ENCODE measurements at places on chromosomes 12 and 14.

- DNase-seq: no peak
Observed at GRCh38 chr12:101127521-101128219, 82.4 kb downstream of the SLC5A8 start.

DNA sequence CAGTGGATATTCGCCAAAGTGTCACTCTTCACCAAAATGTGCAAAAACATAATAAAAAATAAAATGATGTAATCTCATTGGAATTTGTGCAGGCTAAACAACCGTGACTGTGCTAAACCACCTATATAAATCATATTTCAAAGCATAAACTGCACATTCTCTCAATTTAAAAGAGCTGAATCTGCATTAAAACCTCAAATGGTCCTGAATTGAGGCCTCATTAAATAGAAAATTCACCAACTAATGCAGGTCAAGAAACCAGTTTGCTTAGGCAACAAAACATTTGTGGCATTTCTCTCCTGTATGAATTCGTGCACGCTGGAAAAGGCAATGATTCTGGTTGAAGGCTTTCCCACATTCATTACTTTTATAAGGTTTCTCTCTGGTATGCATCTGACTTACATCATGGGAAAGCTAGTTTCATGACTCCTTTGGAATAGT, 80.1 kb upstream of the IFNG-AS1 start:
- no peak for DNase-seq

DNA sequence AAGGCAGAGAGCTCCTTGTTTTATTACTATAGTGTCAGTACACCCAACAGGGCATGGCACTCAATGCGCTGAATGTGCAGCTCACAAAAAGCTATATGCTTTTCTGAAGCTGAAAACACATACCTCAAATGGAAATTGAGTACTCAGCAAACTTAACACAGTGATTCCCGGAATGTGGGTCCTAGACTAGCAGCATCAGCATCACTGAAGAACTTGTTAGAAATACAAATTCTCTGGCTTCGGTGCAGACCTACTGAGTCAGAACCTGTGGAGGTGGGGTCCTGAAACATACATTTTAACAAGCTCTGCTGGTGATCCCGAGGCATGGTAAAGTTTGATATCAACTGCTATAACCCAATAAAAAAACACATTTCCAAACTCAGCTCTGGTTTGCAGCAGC, 14.9 kb downstream of the RERG start:
- no peak for DNase-seq

- no peak for DNase-seq
Observed at GRCh38 chr12:116898669-116899068, 12.1 kb upstream of the FBXW8 start.

DNA sequence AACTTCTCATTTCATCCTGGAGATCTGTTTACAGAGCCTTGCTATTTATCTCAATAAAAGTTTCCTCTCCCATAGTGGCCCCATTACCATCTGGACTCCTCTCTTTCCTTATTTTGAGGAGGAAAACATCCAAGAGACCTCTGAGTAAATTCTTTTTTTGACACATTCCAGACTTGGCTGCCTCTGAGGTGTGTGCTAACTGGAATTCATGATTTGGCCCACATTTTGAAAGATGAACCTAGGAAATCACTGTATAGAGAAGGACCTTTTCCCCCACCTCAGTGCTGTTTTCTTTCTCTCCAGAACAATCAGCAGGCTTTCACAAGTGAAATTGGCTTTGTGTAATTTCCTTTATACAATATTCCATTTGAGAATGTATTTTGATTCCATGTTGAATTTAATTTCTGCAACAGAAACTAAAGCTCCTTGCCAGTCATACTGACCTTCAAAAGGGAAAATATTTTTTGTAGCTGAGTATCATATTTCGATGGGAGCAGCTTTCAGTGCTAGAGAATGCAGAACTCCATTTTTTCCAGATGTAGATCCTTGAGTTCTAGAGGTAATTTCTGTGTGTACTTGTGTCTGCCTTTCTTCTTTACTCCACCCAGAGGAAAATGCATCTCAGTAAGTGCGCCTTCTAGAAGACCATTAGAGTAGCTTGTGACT, 244.9 kb upstream of the RGS6 start:
- no peak for DNase-seq

DNA sequence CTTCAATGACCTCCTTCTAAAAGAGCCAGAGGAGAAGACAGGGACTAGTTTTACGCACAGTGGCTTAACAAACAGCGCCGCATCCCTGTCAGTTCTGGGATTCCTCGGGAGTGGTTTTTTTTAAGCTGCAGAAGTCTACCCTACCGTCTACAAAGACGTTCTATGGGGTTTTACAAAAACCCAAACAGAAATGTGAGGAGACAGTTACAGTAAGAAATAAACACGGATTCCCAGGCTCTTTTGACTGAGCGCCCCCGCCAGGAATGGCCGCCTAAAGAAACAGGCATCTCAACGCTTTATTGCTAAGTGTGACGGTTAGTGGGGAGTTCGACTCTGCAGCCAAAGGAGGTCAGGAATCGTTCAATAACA, 484 bp downstream of the ALKBH1 start:
- DNase-seq: no peak

DNA sequence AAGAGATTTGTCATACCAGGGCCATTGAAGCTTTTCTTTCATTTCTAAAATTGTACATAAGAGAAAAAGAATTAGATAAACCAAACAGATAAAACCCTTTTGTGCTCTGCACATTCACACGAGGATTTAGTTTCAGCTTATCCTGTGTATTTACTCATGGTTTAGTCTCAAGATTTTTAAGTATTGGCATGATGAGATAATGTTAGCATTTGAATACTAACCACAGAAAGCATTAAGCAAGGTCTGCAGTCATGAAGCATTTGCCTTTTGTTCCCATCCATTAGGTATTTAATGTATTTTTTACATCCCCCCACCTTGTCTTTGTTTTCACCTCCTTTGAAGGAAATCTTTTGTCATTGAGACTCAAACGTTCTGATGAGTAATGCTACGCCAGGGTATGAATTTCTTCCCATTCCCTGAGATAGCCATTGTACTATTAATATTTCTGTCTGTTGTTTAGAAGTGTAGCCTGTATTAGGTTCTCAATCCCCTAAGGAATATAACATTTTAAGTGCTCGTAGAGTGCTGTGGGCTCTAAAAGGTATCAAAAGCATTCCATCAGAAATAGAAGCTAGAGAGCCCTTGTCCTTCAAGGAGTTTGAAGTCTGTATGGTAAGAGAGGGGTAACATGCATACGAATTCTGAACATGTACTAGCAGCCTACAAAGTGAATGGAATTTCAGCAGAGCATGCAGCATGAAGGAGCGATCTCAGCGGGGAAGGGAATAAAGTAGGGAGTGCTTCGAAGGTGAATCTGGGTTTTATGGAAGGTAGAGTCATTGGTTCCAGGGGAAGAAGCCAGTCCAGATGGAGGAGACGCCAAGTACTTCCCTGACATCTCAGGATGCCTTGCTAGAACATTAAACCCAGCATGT, 22.3 kb downstream of the CRADD start:
- DNase-seq: no peak

- DNase-seq: no peak
Observed at GRCh38 chr14:103140316-103141109, 17.3 kb downstream of the TNFAIP2 start.

DNA sequence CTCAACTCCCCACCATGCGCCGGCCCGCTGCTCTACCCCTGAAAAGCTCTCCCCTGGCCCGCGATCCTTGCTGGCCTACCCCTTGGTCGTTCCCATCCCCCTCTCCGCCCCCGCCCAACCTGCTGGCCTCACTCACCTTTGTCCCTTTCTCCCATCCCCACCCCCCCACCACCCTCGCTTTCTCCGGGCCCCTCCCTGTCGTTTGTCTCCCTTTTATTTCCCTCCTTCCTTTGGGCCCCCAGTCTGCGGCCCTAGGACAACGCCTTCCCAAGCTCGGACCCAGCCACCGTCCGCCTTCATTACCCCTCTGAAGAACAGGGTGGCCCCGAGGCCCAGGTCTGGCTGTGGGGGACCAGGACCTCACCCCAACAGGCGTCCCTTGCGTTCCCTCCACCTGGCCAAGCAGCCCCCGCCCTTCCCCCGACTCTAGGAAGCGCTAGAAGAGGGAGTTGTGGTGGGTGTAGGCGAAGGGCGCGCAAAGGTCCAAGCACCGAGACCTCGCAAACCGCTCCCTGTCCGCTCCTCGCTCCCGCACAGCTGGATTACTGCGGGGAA, 6.9 kb upstream of the SLC7A7 start:
- peak; percentile 78 for DNase-seq

DNA sequence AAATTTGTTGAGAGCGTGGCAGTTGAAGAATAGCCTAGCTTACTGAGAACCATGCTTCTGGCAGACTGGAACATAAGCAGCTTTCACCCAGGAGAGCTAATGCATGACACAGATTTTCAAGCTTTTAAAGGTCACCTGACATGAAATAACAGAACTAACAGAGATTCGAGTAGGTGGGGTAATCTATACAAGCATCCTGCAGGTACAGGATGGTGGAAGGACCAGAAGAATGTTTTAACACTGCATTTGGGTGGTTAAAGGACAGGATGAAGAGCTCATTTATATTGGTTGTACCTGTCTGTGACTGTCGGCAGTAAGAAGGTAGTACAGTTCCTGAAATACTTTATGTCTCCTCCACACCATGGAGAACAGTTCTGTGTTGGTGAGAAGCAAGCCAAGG, 8.9 kb downstream of the PELI2 start:
- no peak for DNase-seq

- peak; percentile 91 for DNase-seq
Observed at GRCh38 chr14:55129428-55130195, 560 bp downstream of the LGALS3 start.

GRCh38 chr12:2902272-2902880, 11.7 kb downstream of the TULP3 start:
- no peak for DNase-seq

DNA sequence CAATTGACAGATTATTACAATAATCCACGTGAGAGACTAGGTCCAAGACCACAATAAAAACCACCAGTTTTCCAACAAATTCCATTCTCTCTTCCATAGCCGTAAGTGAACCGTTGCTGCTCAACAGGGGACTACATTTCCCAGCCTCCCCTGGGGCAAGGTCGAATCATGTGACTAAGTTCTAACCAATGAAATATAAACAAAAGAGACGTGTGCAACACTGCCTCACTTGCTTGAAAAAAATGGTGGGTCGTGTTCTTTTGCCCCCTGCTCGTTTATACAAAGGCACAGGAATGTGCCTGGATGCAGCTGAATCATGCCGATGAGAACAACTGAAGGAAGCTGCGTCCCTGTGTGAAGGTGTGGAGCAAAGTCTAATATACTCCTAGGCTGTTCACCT, 51.1 kb downstream of the HSPB8 start:
- peak; percentile 59 for DNase-seq

GRCh38 chr12:94149119-94149780, 873 bp downstream of the PLXNC1 start:
- peak; percentile 69 for DNase-seq

DNA sequence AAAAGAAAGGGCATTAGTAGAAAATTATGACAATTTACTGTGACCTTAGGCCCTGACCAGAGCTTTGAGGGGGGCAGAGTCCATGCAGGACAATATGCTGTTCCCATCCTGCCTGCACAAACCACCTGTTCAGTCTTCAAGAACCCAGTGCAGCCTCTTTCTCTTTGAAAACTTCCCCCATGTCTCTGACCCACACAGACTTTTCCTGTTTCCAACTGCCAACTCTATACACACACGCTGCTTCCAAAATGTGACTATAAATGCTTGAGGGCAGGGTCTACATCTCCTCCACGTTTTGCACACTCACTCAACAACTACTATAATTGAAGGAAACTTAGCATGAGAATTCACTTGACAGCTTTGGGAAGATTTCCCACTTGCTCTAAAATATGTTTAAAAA, 36.6 kb upstream of the SYCP3 start:
- DNase-seq: no peak

DNA sequence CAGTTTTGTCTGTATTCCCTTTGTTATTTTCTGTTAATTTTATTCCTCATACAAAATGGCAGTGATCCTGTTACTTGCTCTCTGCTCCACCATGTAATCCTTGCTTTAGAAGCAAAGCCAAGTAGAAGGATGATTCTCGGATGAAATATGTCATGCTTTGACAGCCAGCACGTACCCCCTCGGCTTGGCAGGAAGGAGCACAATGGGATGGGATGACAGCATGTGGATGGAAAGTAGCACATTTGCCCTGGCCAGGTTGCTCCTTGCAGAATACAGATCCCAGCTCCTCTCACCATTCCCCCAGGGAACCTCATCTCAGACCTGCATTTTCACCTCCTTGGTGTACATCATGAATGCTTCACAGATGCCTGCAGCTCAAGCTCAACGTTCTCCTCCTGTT, 35.1 kb upstream of the ATF1 start:
- no peak for DNase-seq

DNA sequence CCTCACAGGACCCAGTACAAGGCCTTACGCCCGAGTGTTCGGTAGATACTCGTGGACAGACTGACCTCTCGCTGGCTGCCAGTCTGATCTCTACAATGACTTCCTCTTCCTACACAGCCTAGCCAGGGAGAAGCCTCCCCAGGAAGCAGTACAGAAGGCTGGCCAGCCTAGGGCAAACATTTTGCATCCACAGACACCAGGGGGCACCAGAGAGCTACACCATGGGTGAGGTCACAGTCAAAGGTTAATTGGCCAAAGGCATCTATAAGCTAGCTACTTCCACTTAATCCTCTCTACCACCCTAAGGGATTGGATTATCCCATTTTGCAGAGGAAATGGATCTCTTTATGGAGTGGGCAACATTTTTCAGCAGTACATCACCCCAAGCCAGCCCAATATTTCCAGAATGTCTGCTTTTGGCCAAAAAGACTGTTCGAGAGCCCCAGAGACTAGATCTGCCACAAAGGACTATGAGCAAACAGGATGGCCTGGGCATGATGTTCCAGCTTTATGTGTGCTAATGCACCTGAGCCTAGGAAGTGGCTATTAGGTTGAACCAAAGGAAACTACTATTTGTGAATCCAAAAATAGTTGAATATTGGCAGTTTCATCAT, 14.6 kb upstream of the PNMA1 start:
- peak; percentile 93 for DNase-seq

DNA sequence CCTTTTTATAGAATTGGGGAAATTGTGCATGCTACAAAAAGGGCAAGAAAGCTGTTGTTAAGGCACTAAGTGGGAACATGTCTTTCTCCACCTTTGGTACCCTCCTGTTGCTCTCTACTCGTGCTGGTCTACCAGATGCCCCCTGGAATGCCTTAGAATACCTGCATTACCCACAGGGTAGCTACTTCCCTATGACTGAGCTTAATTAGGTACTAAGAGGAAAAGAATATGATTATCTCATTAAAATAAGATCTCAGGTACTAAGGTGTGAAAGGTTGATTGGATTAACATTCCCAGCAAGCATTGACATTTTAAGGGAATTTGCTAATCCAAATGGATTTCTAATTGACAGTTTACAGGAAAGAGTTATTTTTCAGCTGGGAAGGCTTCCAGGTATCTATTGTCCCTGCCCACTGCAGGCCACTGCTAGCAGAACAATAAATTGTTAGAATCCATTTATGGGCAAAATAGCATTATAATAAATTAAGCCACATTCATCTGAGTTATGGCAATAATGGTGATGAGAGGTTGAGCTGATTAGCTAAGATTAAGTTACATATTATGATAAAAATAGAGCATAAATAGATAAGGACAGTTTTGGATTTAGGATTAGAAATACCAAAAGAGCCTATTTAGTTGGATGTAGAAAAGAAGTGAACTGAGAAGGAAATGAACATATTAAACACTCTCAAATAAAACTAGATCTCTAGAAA, 67.8 kb upstream of the GRIP1 start:
- no peak for DNase-seq

Measured in aorta (tissue), 5 donors.